ENCODE measurements at places on chromosomes 12 and 14.

DNA sequence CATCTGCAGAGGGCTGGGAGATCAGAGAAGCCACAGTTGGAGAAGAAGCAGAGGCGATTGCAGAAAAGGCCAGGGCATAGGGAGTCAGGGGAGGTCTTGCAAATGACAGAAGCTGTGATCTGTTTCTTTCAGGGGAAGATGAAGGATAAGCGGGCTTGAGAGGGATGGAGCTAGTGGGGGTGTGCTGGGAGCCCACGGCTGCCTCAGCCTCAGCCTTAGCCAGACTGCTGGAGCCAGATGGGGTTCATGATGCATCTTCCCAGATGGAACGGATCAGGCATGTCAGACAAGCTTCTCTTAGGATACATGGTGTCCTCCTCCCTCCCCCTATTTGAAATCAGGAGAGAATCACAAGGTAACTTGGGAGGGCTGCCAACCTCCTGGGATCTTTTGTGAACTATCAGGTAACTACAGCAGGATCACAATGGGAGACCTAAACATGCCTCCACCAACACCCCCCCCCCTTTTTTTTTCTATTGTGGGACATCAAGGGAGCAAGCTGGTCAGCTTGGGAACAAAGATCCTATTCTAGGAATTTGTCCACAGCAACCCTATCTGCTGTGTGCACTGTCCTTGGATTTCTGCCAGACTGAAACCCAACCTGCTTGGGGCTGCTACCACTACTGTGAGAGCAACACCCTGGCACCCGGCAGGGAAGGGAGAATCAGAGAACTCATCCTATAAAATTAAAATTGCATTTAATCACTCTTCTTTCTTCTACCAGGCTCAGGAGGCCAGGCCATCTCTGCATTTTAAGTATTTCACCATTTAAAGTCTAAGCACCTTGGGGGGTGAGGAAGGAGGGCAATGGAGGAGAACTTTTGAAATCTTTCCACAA is 10.7 kb upstream of the ATP2A2 start:
- ATAC-seq = peak; percentile 19

GRCh38 chr12:9750276-9751203 is 10.2 kb downstream of the CD69 start:
- ATAC-seq = peak; percentile 59

GRCh38 chr12:78490861-78491260 is 373.7 kb upstream of the SYT1 start:
- no peak for ATAC-seq

- ATAC-seq = no peak
These were observed 452.1 kb downstream of the BCAT1 start for GRCh38 chr12:24496755-24497154.

DNA sequence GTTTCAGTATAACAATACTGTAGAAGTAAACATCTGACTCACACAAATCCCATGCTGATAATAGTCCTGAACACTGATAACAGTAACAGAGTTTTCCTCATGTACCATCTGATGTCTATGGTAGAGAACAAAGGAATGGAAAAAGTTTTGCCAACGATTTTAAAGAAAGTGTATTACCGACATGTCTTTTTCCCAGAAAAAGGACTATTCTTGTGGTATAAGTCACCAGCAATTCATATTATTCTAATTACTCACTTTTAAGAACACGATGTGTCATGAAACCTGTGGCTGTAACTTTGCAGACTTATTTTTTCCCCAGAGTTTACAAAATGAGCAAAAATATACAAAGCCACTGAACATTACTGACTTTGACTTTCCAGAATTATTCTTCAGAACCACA is 40.1 kb upstream of the DCN start:
- ATAC-seq = no peak

GRCh38 chr12:25960143-25960542 is 1.7 kb downstream of the RASSF8 start:
- no peak for ATAC-seq

- peak; percentile 64 for ATAC-seq
These were observed 22.1 kb upstream of the NINJ2 start for GRCh38 chr12:685388-685787.

GRCh38 chr12:118055865-118056773 is 4.9 kb downstream of the WSB2 start:
- no peak for ATAC-seq

DNA sequence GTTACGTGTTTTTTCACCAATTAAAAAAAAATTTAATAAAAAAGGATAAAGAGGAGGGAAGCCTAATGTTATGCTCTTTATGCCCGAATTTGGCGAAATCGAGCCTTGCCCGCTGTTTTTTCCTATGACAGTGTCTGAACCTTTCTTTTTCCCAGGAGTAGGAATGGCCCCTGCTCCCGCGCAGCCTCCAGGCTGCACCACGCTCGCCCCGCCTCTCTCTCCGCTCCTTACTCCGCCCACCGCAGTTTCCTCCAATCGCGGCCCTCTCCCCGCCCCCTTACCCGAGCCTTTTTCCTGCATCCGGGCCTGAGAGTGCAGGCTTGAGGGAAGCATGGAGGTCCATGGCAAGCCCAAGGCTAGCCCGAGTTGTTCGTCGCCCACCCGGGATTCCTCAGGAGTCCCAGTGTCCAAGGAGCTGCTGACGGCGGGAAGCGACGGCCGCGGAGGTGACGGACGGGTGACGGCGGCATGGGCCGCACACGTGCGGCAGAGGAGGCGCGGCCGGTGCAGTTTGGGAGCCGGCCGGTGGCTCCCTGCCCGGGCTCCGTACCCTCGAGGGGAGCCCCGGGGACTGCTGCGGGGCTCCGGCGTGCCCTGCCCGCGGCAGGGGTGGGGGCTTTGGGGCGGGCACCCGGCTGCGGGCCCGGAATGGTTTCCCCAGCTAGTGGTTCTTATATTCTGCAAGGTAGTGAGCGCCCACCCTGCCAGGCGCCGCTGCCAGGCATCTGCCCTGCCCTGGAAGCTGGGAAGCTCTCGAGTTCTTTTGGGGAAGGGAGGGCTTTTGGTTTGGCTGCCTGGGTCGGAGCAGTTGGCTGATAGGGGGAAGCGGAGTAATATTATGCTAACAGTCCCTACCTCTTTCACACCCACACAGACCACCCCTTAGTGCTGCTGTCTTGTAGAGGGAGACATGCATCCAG is at the start of gene NOPCHAP1:
Gene NOPCHAP1 (plus strand): TSS at position 295 of the 920 bp plus-strand sequence. CDS start 37 bp downstream, at position 332.
- ATAC-seq = peak; percentile 99

GRCh38 chr12:2783936-2784600 is 10.7 kb upstream of the FKBP4 start:
- peak; percentile 63 for ATAC-seq

DNA sequence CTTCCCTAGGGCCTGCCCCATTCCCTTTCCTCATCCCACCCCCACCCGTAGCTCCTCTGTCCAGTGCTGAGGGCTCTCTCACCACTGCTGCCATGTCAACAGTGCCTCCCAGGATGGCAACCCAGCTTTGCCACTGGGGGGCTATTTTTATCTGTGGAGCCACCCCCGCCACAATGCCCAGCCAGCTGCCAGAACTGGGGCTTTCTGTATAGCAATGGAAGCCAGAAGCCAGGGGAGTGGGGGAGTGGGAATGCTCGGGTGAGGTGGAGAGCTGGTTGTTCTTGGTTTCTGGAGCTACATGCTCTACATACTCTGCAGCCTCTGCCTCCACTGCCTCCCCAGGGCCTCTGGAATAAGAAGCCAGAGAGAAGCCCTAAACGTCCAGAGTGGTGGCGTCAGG is 8.9 kb downstream of the PDE1B start:
- ATAC-seq = no peak

GRCh38 chr14:99475660-99476059 is 5.0 kb downstream of the SETD3 start:
- ATAC-seq = no peak

GRCh38 chr12:71942703-71943102 is 4.1 kb downstream of the TPH2 start:
- ATAC-seq = no peak

GRCh38 chr14:34335968-34336367 is 126.1 kb downstream of the SPTSSA start:
- ATAC-seq = no peak

DNA sequence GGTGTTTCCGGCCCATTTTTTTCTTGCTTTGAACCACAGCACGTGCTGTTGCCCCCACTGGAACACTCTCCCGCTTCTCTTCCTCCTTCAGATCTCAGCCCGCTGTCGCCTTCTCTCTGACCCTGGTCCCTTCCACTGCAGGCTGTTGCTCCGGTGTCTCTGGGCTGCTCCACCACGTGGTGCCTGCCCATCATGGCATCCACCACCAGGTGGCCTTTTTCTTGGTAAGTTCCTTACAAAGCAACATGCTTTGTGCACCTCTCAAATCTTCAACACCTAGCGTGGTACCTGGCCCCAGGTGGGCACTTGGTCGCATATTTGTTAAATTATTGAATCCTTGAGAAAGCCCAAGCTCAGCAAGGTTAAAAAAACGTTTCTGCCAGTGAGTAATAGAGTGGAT is 19.1 kb downstream of the TUNAR start:
- ATAC-seq = peak; percentile 42

GRCh38 chr12:127620735-127621355 is 646.1 kb upstream of the TMEM132C start:
- no peak for ATAC-seq

- no peak for ATAC-seq
These were observed 73.6 kb downstream of the RPS29 start for GRCh38 chr14:49512571-49512970.

- no peak for ATAC-seq
These were observed 22.9 kb downstream of the CPSF2 start for GRCh38 chr14:92144708-92145107.

GRCh38 chr14:88998027-88998426 is 173.6 kb downstream of the TTC8 start:
- no peak for ATAC-seq

DNA sequence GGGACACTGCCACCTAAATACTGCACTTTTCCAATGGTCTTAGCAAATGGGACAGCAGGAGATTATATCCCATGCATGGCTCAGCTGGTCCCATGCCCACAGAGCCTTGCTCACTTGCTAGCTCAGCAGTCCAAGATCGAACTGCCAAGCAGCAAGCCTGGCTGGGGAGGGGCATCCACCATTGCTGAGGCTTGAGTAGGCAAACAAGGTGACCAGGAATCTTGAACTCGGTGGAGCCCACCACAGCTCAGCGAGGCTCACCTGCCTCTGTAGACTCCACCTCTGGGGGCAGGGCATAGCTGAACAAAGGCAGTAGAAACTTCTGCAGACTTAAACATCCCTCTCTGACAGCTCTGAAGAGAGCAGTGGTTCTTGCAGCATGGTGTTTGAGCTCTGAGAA is 370.8 kb upstream of the MGAT4C start:
- no peak for ATAC-seq

- no peak for ATAC-seq
These were observed 921 bp downstream of the RAD51B start for GRCh38 chr14:67820428-67820971.

DNA sequence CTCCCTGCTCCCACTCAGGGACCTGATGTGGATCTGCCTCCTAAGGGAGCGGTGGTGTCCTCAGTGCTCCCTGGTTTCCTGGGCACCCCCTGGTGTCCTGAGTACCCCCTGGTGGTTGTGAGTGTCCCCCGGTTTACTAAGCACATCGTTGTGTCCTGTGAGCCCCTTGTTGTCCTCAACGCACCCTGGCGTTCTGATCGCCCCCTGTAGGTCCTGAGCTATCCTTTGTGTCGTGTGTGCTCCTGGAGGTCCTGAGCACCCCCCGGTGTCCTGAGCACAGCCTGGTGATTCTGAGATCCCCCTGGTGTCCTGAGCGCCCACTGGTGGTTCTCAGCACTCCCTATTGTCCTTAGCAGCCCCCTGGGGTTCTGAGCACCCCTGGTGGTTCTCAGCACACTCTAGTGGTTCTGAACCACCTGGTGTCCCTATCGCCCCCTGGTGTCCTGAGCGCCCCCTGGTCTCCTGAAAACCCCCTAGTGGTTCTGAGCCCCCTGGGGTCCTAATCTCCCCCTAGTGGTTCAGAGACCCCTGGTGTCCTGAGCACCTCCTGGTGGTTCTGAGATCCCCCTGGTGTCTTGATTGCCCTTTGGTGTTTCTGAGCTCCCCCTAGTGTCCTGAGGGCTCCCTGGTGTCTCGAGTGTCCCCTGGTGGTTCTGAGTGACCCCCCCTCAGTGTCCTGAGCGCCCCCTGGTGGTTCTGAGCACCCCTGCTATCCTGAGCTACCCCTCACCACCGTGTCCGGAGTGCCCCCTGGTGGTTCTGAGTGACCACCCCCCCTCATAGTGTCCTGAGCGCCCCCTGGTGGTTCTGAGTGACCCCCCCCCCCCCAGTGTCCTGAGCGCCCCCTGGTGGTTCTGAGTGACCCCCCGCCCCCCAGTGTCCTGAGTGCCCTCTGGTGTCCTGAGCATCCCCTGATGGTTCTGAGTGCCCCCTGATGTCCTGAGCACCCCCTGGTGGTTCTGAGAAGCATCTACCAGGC is 615.1 kb downstream of the TMEM121 start:
- ATAC-seq = no peak

DNA sequence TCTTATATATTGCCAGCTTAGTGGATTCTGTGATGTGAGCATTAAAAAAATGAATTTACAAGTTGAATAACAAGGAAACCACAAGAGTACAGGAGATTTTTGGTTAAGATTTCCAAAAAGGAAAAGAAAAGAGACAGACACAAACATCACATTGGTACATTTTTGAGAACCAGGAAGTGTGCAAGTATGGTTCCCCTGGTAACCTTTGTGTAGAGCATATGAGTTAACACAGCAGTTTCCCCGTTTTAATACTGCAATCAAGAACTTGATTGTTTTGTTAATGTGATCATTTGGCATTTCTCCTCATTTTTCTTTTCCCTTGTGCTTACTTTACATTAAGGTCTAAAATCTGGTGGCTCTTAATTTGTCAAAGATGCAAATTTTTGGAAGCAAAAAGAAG is 490.4 kb upstream of the ATP2B1 start:
- ATAC-seq = no peak

GRCh38 chr12:1324910-1325309 is 269.5 kb downstream of the FBXL14 start:
- ATAC-seq = no peak

DNA sequence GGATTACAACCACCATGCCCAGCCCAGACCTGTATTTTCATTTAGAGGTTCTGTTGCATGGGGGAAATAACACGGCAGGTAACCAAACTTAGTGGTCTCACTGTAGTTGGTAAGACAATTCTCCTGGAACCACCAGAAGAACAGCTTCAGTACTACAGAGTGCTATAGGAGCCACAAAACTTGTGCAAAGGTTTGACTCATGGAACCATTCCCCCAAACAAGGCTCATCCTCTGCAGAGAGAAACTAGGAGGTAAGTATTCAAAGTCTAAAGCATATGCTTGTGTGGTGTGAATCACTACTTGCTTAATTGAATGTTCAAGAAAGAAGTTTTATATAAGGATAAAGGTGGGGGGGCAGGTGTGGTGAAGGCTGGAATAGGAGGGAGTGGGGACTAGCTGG is 58.7 kb downstream of the GNS start:
- no peak for ATAC-seq

- ATAC-seq = no peak
These were observed 25.5 kb downstream of the SLC17A8 start for GRCh38 chr12:100382338-100382737.

DNA sequence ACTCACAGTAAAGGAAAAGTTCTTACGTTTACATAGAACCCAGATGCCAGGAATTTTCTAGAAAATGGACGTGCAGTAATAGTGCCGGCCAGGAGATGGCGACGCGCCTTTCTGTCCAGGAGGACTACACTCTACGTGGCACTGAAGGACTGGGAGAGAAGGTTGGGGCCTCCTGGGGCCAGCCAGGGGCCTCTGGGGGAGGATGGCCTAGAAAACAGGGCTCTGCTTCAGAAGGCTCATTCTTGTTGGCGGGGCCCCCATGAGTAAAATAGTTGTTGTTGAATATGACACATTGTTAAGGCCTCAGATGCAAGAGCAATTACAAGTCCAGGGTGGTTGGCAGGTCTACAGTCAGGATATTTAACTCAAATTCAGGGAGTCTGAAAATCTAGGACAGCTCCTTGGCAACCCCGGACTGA is 120.1 kb upstream of the MAX start:
- ATAC-seq = peak; percentile 67

- no peak for ATAC-seq
These were observed 30.3 kb downstream of the DIO3 start for GRCh38 chr14:101591582-101591981.

Data from esophagus mucosa (tissue), 1 donor.